Tongue (tissue), 3 donors: ENCODE measurements at places on chromosomes 16 and 17. TPM values are rescaled to one million over a fixed set of nuclear protein-coding genes. Genes with fewer than 3 reads are reported as not detected.

- no peak for DNase-seq
Observed at GRCh38 chr16:4420505-4421105, 4.2 kb upstream of the CORO7 start.

GRCh38 chr17:17815062-17815406, 21.8 kb downstream of the SREBF1 start:
- DNase-seq = peak; percentile 34

SLC9A5 gene
- 0.10 TPM for total RNA-seq

DNA sequence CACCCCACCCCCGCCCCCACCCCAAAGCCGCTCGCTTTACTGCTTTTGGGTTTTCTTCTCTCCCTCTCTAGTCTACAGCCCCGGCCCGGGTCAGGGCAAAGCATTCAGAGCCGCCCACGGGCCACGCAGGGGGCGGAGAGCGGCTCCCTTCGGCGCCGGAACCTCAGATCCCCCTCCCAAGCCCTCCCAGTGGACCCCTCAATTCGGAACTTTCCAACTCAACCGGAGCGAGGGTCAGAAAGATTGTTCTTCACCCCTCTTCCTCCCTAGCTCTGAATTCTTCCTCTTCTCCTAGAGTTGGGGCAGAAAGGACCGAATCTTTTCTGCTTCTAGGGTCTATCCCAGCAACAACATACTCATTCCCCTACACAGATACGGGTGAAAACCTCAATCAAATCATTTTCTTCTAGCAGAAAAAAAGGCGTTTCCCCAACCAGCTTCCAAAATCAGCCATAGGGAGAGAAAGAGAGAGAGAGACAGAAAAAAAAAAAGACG, 1.0 kb downstream of the HOXB2 start:
- DNase-seq = no peak

GRCh38 chr16:57471852-57472664, 9.6 kb downstream of the POLR2C start:
- DNase-seq = no peak

DNA sequence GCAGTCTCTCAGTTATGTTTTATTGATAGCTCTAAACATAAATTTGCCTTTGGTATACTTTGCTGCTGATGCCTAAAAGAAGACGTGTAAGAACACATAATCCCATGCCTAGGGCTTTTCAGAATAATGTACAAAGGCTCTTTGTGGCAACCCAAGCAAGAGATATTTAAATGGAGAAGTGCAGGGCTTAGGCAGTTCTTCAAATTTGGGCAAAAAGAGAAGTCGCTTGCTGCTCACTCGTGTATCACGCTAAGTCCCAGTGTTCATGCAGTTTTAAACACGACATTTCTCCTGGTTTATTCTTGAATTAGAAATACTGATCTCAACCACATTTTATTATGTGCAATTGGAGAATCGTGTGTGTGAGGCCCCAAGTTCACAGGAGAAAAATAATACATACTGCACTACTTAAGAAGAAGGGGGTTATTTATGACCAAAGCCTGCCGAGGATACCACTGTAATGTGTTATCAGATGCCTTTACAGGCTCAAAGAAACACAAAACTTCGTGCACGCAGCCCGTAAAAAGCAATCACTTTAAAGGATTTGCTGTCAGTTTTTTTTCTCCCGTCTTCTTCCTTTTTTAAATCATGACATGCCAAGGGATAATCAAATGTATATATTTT, 22.5 kb upstream of the IRX6 start:
- DNase-seq = no peak

DPEP3 gene
- total RNA-seq = not detected

GRCh38 chr16:63890081-63890480, 1231.8 kb downstream of the CDH11 start:
- peak; percentile 25 for DNase-seq

DNA sequence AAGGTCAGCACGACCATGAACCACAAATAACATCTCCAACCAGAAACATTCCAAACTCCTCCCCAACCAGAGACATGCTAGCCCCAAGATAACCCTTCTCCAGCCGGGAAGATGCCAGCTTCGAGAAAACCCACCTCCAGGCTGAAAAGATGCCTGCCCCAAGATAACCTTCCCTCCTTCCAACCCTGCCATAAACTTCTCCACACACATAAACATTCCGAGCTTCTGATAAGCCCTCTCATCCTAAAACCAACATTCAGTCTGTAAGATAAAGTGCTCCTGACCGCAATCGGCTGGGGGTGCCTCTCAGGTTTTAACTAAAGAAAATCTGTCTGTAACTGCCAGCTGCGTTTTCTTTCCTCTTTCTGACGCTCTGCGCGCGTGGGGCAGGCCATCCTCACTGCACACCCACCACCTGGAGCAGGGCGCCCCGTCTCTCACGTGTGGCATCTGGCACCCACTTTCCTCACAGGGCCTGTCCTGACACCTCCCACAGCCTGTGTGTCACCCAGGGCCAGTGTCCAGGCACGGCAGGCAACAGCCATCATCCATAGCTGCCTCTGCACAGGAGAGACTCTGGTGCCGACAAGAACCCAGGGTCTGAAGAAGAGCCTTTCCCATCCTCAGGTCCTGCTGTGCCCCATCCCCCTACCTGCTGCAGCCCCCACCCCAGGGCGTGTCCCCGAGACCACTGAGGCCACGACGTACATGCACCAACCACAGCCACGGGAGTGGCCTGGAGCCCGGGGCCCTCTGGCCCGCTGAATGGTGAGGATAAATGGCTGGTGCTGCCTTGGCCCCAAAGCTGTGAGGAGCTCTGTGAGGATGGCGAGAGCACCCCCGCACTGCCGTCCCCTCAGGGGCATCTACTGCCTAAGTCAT, 3.7 kb downstream of the TEPSIN start:
- DNase-seq = no peak

GRCh38 chr16:3192476-3193019, 4.5 kb downstream of the OR1F1 start:
- DNase-seq = no peak

GRCh38 chr16:27642756-27643155, 92.8 kb downstream of the KATNIP start:
- no peak for DNase-seq

DNA sequence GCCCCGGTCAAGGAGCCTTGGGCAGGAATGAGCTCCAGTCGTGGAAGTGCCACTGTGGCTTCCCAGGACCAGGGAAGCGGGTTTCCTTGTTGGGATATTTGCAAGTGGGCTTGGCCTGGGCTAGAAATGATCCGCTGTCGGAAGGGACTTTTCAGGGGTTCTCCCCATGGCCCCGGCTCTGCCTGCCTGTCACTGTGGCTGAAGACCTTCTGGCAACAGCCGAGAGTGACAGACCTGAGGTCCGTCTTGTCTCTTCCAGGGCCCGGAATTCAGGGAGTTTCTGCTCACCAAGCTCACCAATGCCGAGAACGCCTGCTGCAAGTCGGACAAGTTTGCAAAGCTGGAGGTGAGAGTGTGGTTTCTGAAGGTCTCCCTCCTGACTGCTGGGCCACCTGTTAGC, 57.7 kb downstream of the OR1D5 start:
- DNase-seq = no peak

- DNase-seq = no peak
Observed at GRCh38 chr16:54140057-54140787, 146.4 kb downstream of the IRX3 start.

KRT12 gene
- total RNA-seq = not detected

DNA sequence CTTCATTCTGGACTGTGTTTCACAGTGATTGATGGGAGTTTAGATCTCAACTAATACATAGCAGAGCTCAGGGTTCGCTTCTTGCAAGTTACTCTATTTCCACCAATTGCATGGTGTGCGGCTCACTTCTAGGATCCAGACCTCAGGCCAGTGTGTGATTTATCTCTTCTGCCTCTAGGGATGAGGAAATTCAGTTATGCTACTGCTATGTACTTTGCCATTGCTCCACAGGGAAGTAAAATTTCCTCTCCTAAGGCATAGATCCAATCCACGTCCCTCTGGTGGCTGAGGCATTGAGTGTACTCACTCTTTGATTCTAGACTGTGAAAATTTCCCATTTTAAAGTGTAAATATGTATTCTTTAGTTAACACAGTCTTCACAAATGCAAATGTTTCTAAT, 214.1 kb downstream of the HS3ST3B1 start:
- DNase-seq = no peak

- DNase-seq = no peak
Observed at GRCh38 chr17:9432934-9433421, 142.6 kb downstream of the STX8 start.

DNA sequence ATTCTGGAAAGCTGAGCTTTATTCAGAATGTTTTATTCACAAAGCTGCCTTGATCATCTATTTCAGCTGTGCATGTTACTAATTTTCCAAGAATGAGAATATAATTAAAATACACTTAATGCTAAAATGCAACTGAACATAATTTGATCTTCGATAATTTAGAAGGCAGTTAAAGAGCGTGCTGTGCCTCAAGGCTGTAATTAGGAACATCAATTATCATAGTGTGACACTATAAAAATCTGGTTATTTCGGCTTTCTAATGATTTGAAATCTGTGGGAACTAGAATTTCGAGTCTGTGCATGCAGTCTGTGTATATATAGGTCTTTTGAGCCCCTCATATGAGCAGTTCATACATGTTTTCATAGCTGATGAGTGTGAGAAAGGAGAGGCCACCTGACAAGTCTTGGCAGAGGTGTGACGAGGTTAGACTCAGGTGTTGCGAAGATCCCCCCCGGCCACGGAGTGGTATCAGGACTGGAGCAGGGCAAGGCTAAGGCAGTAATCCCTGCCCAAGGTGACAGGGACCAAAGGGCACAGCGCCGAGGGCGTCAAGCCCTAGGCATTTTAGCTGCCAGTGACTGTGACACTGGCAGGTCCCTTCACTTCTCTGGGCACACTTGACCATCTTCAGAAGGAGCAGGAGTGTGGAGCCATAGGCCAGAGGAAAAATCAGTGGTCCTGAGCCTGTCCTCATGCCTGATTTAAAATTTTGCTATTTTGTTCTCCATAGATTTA, 328.5 kb downstream of the SNX29 start:
- DNase-seq = no peak

DNA sequence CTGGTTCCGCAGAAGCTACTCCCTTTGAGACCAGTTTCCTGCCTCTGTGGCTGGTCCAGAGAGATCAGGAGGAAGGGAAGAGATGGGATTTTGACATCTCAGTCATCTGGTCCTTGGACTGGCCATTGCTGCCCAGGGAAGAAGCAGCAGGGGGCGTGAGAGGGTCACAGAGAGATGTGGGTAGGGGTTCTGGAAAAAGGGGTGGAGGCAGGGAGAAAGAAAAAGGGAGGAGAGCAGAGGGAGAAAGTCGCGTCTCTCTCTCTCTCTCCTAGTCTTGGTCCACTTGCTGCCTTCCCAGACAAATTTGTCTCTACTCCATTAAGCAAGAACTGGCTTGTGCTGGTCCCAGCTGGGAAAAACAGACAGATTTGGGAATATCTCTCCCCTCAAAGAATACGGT, 4.4 kb downstream of the SHBG start:
- DNase-seq = peak; percentile 83

GRCh38 chr16:31869511-31870201, 4.0 kb upstream of the ZNF267 start:
- DNase-seq = no peak

KIF18B gene
- 3.6 TPM for total RNA-seq

- DNase-seq = no peak
Observed at GRCh38 chr16:12132290-12132689, 155.8 kb downstream of the SNX29 start.

DNA sequence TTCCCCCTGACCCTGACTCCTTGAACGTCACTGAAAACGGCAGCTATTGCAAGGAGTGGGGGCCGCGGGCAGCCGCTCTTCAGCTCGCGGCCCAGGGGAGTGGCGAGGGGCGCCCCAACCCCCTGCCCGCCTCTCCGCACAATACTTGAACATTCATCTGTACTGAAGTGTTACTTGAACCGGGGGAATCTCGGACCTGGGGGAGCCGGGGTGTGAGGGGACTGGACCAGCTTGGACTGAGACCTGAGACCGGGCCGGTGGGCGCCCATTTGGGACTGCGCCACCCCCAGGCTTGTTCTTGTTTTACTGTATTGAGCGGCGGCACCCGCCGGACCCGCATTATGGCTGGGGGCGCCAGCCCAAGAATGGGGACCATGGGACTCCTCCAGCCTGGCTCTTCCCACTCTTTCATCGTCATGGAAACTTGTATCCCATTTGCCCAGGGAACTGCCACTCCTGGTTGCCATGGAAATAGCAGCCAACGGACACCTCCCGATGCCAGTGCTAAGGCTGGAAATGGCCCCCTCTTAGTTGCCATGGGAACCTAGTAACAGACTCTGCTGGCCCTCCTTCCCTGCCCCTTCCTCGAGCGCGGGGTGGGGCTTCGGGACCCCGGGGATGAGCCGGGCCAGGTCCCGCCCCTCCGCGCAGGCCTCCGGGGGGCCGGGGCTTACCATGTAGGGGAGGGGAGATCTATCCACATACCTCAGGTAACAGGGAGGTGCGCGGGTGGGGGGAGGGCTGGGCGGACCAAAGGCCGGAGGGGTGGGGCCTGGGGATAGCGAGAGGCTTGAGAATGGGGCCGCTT, 805 bp upstream of the ORAI3 start:
- peak; percentile 99 for DNase-seq

GRCh38 chr16:27080895-27081294, 14.2 kb downstream of the C16orf82 start:
- no peak for DNase-seq

TAC4 gene
- total RNA-seq = not detected

CSHL1 gene
- total RNA-seq = not detected

SNX11 gene
- total RNA-seq = 6.2 TPM

KRTAP4-6 gene
- not detected for total RNA-seq

DNA sequence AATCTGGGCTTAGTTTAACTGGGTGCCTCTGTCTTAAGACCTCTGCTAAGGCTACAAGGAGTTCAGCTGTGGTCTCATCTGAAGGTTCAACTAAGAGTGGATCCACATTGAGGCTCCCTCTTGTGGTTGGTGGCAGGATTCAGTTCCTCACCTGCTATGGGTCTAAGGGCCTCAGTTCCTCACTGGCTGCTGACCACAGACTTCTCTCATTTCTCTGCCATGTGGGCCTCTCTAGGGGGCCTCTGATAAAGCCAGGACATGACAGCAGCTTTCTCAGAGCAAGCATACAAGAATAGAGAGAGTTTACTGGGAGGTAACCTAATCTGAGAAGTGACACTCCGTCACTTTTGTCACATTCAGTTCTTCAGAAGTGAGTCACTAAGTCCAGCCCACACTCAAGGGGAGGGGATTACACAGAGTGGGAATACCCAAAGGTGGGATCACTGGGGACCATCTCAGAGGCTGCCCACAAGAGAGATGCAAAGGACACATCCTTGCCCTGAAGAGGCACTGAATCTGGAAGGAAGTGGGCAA, 19.2 kb upstream of the ABAT start:
- no peak for DNase-seq

FA2H gene
- total RNA-seq = 0.41 TPM

GRCh38 chr17:75749545-75750389, 15.2 kb downstream of the GALK1 start:
- DNase-seq = peak; percentile 88

TBX2 gene
- total RNA-seq = 10.5 TPM

GRCh38 chr17:80729761-80730160, 185.1 kb downstream of the RPTOR start:
- DNase-seq = peak; percentile 90

HOXB6 gene
- total RNA-seq = not detected

DNA sequence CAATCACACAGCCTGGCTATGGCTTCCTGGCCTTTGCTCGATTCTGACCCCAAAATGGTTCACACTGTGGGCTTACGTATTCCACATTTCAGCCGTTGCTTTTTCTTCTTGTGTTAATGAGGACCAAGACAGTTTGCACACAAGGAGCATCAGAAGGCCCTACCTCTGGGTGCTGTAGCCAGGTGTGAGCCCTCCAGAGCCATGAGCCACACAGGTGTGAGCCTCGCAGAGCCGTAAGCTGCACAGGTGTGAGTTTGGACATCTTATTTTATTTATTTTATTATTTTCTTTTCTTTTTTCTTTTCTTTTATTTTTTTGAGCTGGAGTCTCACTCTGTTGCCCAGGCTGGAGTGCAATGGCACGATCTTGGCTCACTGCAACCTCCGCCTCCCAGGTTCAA, 70.6 kb downstream of the LMF1 start:
- no peak for DNase-seq

TMC8 gene
- 3.2 TPM for total RNA-seq
